ENCODE measurements at places on chromosomes 16 and 17.

DNA sequence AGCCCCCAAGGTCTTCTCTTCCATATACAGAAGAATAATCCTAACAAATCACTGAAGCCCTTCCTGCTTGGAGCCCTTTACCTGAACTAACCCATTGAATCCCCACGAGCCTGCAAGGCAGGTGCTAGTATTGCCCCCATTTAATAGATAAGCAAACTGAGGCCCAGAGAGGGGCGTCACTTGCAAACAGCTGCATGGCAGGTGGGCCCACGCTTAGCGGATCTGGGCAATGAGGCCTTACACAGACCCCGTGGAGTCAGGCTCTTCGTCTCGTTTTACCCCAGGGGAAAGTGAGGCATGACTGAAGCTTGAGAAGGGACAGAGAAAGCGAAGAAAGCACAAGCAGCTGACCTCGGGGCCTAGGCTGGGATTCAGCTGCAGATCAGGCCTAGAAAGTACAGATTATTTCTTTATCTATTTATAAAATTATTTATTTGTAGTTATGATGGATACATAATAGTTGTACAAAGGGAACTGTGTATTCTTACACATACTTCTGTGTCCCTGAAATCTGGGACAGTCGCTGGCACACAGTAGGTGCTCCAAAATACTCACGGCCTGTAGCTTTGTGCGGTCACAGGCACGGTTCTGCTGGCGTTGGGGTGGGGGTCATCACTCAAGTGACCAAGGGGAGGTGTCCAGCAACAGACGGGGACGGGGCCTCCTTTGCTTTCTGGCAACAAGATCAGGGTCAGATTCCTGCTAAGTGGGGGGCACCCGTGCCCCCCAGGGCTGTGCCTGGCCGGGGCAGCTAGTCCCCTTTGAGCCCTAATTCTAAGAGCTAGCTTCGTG lies 223.2 kb upstream of the GSE1 start:
- no peak for DNase-seq

DNA sequence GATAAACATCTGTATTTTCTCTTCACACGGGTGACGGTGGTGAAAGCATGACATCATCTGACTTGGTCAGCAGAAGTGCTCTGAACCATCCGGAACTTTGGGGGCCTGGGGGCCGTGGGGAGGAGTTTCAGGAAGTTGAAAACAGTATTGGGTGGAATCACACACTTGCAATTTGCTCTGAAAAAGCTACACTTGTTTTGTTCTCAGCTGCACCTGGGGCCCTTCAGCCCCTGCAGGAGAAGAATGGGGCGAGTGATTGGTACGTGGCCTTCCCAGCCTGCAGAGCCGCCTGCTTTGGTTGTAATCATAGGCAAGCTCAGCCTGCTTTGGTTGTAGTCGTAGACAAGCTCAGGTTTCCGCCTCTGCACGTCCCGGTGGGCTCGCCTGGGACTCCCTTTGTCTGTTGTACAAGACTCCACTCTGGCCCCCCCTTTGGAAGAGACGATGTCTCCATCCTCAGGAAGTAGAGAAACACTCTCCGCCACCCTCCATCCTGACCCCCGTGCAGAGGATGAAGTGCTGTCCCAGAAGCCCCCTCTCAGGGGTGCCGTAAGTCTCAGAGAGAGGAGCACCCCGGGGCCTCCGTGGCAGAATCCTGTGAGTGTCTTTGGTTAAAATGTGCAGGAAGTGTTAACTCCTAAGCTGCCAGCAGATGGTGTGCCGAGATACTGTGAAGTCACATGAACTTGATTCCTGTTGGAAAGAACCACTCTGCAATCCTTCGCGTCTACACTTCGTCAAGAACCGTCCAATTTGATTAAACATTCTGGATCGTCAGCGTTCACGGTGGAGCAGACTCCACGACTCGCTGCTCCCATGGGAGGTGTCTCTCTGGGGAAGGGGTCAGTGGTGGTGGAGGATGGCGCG lies 5.4 kb downstream of the BANP start:
- DNase-seq: peak; percentile 67

- DNase-seq: no peak
These were observed 27.7 kb upstream of the CRHR1 start for GRCh38 chr17:45756266-45756991.

GRCh38 chr16:12500771-12501170 lies 302.9 kb downstream of the CPPED1 start:
- DNase-seq: no peak

DNA sequence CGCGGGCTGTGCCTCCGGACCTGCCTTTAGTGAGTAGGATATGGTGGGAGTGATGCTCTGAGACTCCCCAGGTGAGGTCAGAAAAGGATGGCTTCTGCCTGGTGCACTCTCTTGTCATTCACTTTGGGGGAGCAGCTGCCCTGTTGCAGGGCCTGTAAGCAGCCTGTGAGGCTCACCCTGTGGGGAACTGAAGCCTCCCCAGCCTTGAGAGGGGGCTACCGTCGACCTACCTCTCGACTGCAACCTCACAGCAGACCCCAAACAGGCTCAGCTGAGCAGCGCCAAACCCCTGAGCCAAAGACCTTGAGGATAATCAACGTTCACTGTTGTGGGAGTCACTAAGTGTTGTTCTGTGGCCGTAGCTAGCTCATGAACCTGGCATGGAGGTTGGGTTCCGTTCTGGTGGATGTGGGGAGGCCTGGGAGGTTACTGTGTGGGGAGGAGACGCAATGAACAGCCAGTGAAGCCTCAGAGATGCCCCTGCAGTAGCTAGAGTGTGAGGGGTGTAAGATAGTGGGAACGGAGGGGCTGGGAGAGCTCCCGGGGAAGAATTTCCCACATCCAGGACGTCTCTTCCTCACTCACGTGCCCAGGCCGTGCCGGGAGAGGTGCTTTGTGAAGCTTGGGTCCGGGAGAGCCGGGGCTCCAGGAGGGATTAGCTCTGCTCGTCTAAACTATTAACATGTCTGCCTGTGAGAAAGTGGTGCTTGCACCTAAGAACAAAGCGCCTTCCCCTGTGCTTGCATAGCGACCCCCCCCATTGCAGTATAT lies 38.8 kb downstream of the METRNL start:
- DNase-seq: no peak

DNA sequence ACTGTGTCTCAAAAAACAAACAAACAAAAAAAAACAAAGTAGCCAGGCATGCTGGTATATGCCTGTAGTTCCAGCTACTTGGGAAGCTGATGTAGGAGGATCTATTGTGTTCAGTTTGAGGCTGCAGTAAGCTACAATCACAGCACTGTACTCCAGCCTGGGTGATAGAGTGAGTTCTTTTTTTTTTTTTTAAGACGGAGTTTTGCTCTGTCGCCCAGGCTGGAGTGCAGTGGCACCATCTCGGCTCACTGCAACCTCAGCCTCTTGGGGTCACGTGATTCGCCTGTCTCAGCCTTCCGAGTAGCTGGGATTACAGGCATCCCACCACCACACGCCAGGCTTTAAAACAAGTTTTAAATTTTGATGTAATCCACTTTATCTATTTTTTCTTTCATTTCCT lies 80.2 kb upstream of the STAC2 start:
- no peak for DNase-seq

- no peak for DNase-seq
These were observed 62.8 kb upstream of the ADCY9 start for GRCh38 chr16:4179020-4179419.

- DNase-seq: no peak
These were observed 70.3 kb downstream of the DNAH9 start for GRCh38 chr17:11668618-11669017.

DNA sequence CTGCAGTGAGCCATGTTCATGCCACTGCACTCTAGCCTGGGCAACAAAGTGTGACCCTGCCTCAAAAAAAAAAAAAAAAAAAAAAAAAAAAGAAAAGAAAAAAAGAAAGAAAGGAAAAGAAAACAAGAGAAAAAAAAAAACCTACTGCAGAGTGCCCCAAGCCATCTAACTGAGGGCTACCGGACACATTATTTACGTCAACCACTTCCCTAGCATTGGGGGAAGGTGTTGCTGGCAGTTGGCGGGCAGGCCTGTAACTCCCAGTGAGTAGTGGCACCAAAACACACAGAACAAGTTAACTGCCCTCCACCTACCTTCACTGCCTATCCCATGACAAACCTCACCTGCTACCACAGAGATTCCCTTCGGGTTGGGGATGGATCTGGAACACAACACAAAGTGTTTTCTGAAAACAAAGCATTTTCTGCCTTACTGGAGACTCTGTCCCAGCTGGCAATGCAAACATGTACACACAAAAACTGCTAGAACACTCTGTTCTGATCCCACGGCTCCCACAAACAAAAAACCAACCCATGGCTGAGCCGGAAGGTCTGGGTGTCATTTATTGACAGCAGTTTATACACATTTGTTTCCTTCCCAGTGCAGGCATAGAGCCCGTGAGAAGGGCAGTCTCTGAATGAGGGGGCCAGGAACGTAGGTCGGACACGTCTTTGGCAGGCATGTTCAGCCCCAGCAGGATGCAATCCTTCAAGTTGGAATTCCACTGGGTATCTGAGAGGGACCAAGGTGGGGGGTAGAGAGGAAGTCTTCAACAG lies 11.0 kb downstream of the PHB1 start:
- no peak for DNase-seq

DNA sequence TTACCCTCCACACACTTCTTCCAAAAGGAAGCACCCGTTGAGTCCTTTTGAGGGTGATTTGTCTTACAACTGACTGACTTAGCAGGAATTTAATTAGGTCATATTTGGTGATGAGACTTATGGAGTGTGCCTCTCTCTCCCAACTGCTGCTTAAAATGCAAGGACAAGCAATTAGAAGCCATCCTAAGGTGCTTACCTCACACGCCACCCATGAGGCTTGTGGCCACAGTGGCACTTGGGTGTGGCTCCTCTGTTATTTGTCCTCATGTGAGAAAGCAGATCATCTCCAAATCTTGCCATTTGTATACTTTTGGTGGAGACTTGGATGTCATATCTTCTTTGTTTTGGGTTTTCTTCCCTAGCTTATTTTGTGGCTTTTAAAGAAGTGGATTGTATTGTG lies 61.6 kb downstream of the WNT3 start:
- no peak for DNase-seq

GRCh38 chr16:49640581-49640980 lies 215.3 kb downstream of the ZNF423 start:
- DNase-seq: no peak

DNA sequence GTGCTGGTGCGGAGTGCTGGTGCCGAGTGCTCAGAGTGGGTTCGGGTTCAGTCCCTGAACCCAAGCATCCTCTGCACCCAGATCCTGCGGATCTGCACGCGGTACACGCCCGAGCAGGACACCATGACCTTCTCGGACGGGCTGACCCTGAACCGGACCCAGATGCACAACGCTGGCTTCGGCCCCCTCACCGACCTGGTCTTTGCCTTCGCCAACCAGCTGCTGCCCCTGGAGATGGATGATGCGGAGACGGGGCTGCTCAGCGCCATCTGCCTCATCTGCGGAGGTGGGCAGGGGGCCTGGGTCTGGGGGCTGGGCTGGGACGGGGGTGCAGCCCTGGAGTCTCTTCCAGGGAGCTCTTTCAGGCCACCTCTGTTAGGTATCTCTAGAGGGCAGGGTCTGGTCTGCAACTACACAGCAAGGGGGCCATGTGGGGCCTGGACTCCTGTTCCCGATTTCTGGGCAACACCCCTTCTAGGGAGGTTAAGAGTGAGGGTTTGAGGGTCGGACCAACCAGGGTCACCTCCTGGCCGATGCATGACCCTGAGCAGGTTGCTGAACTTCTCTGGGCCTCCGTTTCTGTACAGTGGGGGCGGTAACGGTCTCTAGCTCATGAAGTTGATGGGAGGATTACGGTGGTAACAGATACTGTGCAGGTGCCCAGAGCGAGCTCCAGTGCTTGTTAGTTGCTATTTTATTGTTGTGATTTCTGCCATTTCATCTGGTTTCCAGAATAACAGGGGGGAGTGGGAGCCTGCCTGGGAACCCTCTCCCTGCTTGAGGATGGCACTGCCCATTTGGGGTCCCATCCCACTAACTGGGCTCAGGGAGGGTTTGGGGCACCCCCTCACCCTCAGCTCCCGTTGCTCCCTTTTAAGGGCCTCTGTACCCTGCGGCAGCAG lies 10.1 kb downstream of the GJD3 start:
- DNase-seq: no peak

- no peak for DNase-seq
These were observed 1.7 kb upstream of the RBBP6 start for GRCh38 chr16:24537474-24538337.

GRCh38 chr16:82755570-82756282 lies 129.0 kb downstream of the CDH13 start:
- DNase-seq: no peak

- no peak for DNase-seq
These were observed 1193.4 kb downstream of the CDH11 start for GRCh38 chr16:63928421-63928820.

GRCh38 chr17:77153472-77153871 lies 12.7 kb downstream of the SEC14L1 start:
- DNase-seq: no peak

DNA sequence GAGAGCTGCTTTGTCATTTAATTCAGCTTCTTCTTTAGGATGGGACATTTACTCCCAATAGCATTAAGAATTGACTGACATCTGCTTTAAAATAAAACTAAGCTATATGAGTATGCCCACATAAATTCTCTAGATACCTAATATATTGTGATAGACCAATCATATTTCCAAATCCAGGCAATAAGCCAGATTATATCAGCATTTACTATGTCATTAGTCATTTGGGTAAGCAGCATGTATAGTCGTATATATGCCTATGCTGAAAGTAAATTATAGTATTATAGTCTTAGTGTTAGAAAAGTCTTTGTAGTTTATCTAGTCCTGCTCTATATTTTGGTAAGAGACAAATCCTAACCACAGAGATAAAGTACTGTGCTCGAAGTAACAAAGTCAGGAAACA lies 958.1 kb downstream of the KCNJ2 start:
- DNase-seq: no peak

GRCh38 chr17:27550291-27550930 lies 80.6 kb upstream of the LGALS9 start:
- no peak for DNase-seq

DNA sequence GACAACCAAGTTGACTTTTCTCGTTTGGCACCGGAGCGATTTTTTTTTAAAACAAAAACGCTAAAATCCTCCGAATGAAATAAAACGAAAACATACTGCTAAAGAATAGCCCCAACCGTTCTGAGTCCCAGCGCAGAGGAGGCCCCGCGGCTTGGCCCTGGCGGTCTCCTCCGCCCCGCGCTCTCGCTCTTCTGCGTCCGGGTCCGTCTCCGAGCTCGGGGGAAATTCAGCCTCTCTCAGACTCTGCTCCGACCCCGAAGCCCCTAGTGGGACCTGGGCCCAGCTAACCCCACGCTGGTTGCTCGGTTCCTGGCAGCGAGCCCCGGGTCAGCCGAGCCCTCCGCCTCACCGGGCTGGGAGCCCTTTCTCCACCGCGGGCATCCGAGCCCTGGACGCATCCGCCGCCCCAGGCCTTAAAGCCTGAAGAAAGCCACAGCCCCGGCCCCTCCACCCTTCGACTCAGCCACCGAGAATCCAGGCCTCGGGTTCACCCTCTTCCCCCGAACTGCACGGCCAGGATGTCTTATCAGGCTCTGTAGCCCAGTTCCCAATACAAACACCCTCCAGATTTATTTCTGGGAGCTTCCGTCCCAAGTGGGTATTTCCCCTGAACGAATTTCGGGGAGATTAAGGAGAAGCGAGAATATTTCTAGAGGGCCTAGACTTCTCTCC lies 1.2 kb downstream of the TBX2 start:
- no peak for DNase-seq

All from T-helper 1 cell (primary cell).